Thoracic aorta (tissue), 2 donors: ENCODE measurements at places on chromosomes 12 and 14. TPM values are rescaled to one million over a fixed set of nuclear protein-coding genes. Genes with fewer than 3 reads are reported as not detected.

TMEM30B gene
- 51.0 TPM for total RNA-seq

PLEKHG7 gene
- total RNA-seq, result not detected

CDCA3 gene
- total RNA-seq, result 1.9 TPM

DNA sequence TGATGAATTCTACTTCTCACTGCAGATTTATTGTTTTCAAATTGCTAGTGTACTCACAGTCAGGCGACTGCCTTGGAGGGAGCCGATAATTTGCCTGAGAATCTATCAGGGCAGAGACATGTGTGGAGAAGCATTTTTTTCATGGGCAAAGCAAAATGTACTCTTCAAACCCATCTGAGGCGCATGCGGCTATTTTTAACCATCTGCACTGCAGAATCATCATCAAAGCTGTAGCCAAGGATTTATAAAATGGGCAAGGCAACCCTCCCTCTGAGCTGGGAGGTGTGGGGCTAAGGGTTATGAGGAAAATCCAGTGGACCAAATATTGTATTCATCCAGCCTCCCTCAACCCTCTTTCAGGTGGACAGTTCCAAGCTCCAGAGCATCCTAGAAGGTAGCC, 37.7 kb downstream of the BEST3 start:
- H3K4me3 ChIP-seq, result no peak overlapping the region
- no peaks in the 10 kb centered on the region for H3K36me3 ChIP-seq
- no peak for DNase-seq
- H3K27ac ChIP-seq, result no peak overlapping the region

SLCO1A2 gene
- total RNA-seq, result not detected
